WERI-Rb-1 (cell line): ENCODE measurements at places on chromosomes 2 and 18.

GRCh38 chr2:100707016-100707947 lies 112.7 kb upstream of the NPAS2 start:
- DNase-seq, result no peak

DNA sequence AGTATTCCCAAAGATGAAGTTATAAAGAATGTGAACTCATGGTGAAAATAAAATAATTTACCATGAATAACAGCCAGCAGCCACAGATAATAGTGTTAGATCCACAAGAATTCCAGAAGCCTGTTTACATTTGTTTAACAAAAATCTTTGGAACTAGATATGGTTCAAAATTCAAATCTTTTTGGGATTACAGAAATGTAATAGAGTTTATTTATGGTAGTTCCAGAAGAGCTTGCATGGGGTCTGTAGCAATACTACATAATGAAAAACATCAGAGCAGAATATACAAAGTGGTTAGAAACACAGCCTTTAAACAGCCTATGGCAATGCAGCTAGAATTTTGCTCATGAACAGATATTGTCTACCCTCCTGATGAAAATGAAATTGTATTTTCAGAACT lies 179.1 kb downstream of the RDH14 start:
- no peak for DNase-seq

GRCh38 chr2:235235977-235236767 lies 257.7 kb upstream of the AGAP1 start:
- no peak for DNase-seq

DNA sequence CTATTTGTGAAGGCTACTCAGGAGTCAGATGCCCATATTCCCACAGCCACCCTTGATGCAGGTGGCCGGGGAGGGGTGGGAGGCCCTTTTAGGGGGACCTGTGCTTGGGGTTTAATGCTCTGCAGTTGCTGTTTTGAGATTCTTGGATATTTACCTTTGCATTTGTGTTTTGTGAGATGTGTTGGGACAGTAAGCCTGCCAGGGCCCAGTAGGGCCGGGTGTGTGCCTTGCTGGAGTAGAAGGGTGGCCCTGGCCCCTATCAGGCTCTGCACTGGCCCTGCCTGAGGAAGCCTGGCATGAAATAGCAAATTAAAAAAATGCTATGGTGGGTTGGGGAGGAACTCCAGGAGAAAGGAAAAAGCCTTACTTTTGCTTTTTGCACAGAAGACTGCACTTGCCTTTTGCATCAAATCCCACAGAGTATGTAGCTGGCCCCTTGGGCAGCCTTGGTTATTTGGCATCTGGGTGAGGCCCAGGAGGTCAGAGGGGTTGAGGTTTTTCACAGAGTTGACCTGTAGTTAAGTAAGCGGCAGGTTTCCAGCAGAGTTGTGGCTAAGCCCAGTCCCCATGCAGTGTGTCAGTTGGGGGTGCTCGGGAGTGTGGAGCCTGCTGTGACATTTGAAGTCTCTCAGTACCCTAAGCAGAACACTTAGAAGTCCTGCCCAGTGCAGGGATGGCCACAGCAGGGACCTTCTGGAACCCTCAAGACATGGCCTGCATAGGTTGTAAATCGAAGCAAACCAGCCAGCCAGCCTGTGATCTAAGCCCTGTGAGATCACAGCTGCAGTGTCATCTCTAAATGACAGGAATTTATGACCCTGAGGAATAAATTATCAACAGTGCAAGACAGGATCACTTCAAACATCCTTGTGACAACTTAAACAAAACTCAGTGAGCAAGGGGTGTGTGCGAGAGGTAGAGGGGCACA lies 68.8 kb downstream of the SH3RF3 start:
- no peak for DNase-seq
